Stimulated activated CD8-positive, alpha-beta memory T cell treated with anti-CD3 and anti-CD28 coated beads, Interleukin-4, amount 100 ng/mL, for 1 hour (primary cell): ENCODE measurements at places on chromosomes 12 and 14.

DNA sequence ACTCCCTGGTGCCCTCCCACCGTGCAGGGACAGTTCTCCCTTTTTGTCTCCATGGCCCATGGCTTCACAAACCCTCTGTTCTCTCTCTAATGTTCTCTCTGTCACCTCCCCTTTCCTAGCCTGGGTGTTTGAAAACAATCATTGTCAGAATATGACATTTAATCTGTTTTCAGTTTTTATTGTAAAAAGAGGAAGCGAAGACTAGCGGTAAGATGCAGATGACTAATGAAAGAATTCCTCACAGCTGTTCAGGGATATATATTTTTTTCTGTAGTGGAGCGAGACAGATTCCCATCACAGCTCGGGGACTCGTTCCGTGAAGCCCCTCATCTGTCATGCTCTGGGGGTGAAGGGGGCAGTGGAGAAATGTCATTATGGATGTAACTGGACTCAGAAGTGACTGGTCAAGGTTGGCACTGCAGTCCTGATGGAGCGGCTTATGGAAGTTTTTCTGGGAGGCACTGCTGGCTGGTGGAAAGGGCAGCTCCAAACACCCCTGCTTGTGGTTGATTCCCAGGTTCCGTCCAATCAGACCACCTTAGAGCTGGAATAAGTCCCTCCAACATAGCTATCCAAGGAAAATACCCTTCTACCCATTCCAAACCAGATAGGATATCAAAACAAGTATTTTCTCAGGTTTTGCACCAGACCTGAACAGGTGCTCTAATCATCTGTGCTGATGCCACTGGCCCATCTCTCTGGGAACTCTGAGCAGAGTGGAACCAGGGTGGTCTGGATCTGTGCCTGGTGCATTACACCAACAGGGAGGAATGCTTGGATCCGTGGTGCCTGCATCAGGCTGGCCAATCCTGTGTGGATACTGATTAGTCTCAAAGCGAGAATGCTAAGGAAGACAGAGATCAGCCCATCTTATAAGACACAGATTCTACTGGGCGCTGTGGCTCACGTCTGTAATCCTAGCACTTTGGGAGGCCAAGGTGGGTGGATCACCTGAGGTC, 84.7 kb downstream of the GPATCH2L start:
- DNase-seq: no peak

DNA sequence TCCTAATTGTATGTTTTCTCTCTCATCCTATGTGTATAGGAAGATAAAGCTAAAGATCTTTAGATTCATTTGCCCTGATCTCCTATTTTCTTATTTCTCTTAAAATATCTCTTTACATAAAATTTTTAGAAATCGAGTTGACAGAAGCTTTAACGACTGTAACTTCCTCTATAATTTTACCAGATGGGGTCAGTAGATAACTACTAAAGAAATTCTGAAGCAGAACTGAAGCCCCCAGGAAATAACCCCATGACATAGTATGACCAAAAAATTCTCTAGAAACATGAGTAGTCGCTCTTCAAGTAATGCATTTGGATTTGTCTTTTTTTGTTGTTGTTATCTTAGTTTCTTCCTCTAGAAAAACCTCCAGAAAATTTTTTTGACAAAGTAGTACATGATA, 288.0 kb downstream of the ERC1 start:
- no peak for DNase-seq

DNA sequence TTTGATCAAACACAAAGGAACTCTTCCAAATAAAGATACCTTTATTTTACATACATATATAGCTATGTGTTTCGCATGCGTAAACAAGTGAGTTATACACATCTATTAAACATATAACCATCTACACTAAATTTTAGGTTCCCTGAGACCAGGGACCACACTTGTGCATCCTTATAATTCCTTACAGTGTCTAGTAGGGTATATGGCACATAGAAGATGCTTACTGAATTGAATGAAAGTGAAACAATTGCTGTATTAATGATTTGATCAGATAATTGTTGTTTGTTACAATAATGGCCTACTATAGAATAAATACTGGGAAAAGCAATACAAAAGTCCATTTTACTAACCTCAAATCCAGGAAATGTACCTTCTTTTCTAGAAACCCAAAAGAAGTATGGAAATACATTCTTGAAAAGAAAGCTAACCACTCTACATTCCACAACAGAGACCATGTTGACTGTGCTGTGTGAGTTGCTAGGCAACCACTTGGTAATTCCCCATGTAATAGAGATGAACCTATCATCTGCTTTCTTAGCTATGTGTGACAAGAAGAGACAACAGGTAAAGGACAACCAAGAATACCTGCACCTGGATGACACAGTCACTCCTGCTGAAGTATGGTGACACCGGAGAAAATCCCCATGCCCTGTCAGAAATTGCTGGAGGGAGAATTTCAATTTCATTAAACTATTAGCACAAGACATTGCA, 11.9 kb upstream of the CIPC start:
- DNase-seq: no peak

- DNase-seq: peak; percentile 6
These were observed 417.0 kb downstream of the DPF3 start for GRCh38 chr14:72476657-72477499.

GRCh38 chr12:58711974-58712373, 208.3 kb downstream of the LRIG3 start:
- no peak for DNase-seq

GRCh38 chr14:105126126-105126980, 42.2 kb downstream of the JAG2 start:
- no peak for DNase-seq

- no peak for DNase-seq
These were observed 48.6 kb downstream of the CACNA1C start for GRCh38 chr12:2101359-2101758.

- no peak for DNase-seq
These were observed 271.6 kb downstream of the FBXL14 start for GRCh38 chr12:1322821-1323220.

DNA sequence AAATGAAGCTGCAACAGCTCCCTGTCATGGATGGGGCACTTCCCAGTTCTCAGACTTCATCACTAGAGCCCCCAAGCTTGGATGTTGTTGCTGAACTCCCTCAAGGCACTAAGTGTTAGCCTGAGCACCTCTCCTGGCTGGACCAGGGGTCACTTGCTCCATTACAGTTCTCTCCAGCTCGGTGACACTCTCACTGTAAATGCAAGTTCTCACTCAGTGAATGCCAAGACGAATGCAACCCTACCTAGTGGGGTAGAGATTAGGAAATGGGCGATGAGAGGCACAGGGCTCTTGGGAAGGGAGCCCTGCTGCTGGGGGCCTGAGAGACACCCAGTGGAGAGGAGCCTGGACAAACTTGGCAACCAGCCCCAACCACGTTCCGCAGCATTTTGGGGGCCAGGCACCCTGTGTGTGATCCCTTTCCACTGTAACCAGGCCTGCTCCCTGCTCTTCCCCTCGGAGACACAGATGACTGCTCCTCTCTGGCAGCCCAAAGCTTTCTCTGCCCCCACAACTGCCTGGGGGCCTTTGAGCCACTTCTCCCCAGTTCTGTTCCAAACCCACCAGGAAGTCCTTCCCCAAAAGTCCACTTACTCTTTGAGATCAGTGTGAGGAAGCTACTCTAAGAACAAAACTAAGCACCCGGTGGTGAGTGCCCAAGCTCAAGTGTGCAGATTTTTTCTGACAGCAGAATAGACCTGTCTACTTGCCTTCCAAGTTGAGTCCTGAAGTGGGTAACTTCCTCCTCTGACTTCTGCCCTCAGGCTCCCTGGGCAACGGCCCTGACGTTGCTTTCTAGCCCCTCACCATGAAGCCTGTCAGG, 8.0 kb upstream of the SELPLG start:
- no peak for DNase-seq

- DNase-seq: no peak
These were observed 19.7 kb downstream of the PTPN21 start for GRCh38 chr14:88535149-88535548.

- DNase-seq: no peak
These were observed 104.5 kb downstream of the ALG10 start for GRCh38 chr12:34126805-34127204.

DNA sequence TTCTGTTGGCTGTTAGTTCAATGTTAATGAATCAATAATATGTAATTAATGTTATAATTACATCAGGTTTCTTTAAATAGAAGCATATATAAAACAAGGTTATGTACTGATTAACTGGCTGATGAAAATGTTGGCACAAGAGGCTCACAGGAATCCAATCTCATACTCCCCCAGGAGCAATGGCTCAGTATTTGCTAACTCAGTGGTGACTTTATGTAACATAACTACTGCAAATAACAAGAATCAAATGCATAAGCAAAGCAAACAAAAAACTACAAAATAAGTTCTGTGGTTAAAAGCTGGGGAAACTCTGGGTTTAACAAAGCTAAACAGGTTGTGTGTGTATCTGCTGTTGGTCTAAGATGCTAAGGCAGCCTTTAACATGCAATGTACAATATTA, 27.7 kb upstream of the BBS10 start:
- DNase-seq: no peak

- no peak for DNase-seq
These were observed 11.2 kb downstream of the ADSS1 start for GRCh38 chr14:104734991-104735779.

DNA sequence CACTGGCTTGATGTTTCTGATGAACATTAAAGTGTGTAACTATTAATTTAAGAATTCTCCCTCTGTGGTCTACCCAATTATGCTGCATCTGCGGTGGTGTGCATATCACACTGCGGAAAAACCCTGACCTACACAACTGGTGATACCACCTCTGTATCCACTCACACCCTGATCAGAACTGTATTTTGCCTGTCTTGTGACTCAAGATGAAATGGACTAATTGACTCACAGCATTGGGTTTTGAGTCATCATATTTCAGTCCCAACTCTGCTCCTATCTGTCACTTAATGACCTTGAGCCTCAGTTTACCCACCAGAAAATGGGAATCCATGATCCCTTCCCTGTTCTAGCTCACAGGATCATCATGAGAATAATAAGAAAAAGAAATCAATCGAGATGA, 65.6 kb downstream of the NUAK1 start:
- DNase-seq: no peak

DNA sequence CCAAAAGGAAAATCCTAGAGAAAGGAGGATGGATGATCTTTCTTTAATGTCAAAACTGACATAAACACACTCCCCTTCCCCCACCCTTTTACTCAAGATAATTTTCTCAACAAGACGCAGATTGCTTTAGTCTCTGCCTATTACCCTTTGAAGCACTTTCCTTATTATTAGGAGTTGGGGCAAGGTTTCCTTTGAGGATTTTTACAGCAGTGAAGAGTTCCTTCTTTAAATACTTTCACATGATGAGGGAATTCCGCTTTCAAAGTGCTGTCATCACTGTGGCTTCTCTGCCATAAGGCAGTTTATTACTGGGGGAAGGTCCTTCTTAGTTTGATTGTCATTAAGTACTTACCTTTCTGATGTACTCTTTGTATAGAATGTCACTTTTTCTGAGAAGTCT, 172.1 kb downstream of the MSRB3 start:
- no peak for DNase-seq

DNA sequence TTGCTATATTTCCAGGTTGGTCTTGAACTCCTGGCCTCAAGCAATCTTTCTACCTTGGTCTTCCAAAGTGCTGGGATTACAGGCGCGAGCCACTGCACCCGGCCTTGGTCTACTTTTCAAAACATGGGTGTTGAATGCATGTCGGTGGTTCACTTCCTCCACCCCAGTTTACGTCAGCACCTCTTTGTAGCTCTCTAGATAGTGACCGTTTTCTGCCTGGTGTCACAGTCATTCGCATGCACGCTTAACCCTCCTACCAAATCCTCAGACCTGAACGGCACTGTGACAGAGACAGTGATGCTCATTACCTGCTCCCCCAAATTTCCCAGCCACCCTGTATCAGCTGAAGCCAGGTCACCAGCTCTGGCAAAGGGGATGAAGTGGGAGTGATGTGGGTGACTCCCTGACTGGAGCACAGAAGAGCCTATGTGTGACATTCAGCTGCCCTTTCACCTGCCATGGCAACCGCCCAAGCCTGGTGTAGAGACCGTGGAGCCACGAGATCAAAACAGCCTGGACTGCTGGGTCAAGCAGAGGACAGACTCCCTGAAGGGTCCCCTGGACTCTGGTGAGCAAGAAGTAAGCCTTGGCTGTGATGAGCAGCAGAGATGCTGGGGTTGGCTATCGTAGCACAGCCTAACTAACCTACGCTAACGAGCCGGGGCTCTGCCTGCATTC, 66.2 kb upstream of the GPR68 start:
- DNase-seq: no peak

DNA sequence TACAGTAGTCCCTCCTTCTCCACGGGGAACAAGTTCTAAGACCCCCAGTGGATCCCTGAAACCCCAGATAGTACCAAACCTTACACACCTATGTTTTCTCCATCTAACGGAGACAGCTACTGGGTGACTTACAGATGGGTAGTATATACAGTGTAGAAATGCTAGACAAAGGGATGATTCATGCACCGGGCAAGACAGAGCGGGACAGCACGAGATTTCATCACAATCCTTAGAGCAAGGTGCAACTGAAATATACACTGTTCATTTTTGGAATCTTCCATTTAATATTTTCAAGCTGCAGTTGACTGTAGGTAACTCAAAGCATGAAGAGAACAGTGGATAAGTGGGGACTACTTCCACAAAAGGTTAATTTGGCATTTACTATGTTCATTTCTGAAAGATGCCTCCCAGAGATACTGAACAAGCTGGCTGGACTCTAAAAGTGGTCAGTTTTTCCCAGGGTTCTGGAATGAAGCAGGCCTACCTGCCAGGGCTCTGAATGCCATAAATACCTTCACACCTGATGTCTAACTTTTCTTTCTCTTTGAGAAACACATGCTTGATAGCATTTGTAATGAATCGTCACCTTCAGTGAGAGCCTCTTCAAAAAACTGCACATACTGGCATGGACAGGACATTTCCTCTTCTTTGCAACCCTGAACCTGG, 127.7 kb upstream of the FOXN3 start:
- no peak for DNase-seq

- DNase-seq: no peak
These were observed 95.1 kb downstream of the DIO2 start for GRCh38 chr14:80116157-80116556.

GRCh38 chr12:3119192-3119755, 42.1 kb downstream of the TSPAN9 start:
- no peak for DNase-seq

DNA sequence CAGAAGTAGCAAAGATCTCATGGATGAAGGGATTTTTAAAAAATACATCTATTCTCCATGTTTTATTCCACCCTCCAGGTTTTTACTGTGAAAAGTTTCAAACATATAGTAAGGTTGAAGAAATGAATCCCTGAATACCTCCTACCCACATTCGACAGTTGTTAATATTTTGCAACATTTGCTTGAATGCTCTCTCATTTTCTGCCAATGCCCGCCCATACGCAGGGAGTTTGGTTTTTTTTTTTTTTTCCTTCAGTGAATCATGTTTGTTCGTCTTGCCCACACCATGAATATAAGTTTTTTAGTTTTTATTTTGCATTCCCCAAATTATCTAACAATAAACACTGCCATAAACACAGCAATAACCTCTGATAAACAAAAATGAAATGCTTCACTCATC, 82.9 kb downstream of the MAP1LC3B2 start:
- DNase-seq: no peak

- DNase-seq: no peak
These were observed 6.0 kb downstream of the TEDC1 start for GRCh38 chr14:105496831-105497591.
